ENCODE measurements at places on chromosomes 4 and X. TPM values are rescaled to one million over a fixed set of nuclear protein-coding genes. Genes with fewer than 3 reads are reported as not detected.

FAT1 gene
- polyA plus RNA-seq, result 7.1 TPM

SLC4A4 gene
- polyA plus RNA-seq, result 0.57 TPM

GRCh38 chr4:16869594-16870245 is 28.7 kb downstream of the LDB2 start:
- no peak for DNase-seq
- H3K36me3 ChIP-seq, result no peaks in the 10 kb centered on the region
- no peak overlapping the region for H3K27ac ChIP-seq
- no peak overlapping the region for H3K4me3 ChIP-seq
- H3K27me3 ChIP-seq, result no peaks in the 10 kb centered on the region

CXXC4 gene
- 0.72 TPM for polyA plus RNA-seq
